ENCODE measurements at places on chromosomes 13 and 19. TPM values are rescaled to one million over a fixed set of nuclear protein-coding genes. Genes with fewer than 3 reads are reported as not detected.

Gene CCDC97
- 7.2 TPM for total RNA-seq

Gene FGF21
- not detected for total RNA-seq

Gene OR4F17
- total RNA-seq, result not detected

Gene ARHGEF18
- total RNA-seq, result 54.2 TPM

Gene SSC5D
- 7.2 TPM for total RNA-seq

Gene CERS4
- total RNA-seq, result 2.1 TPM

Gene HNRNPA1L2
- total RNA-seq, result 1.2 TPM

Gene ZNF101
- total RNA-seq, result 10.9 TPM

Gene ZBTB32
- not detected for total RNA-seq

Gene CD79A
- not detected for total RNA-seq

Gene AP2A1
- 74.4 TPM for total RNA-seq

Gene CGB1
- 2.6 TPM for total RNA-seq

Gene ZNF729
- total RNA-seq, result not detected

Gene CFAP97D2
- not detected for total RNA-seq

Gene SOHLH2
- 1.7 TPM for total RNA-seq

Gene PRSS57
- not detected for total RNA-seq

Gene RNF17
- total RNA-seq, result not detected

Gene ATP8B3
- 5.8 TPM for total RNA-seq

Gene LRRC4B
- not detected for total RNA-seq

Gene DGKH
- total RNA-seq, result 3.4 TPM

Gene COX7A1
- not detected for total RNA-seq

Gene NDUFA11
- 328 TPM for total RNA-seq

Gene PGLYRP1
- total RNA-seq, result not detected

Gene MRPL54
- 48.6 TPM for total RNA-seq

Gene RAB3A
- total RNA-seq, result 3.4 TPM

Gene KIR2DL1
- not detected for total RNA-seq

Gene TNFSF9
- 16.3 TPM for total RNA-seq

Gene SRRM5
- 0.05 TPM for total RNA-seq

Gene FXYD3
- 0.64 TPM for total RNA-seq

Gene OXGR1
- not detected for total RNA-seq

Gene CD209
- not detected for total RNA-seq

Gene LYPD5
- total RNA-seq, result 2.1 TPM

Gene OR10H1
- total RNA-seq, result not detected

All from M059J (cell line).